ENCODE measurements at places on chromosomes 7 and 10.
A peak's percentile ranks its signal among the peaks of the same experiment; 100 is the strongest.

GRCh38 chr10:28971764-28972163 lies 294.4 kb downstream of the BAMBI start:
- DNase-seq, result no peak

DNA sequence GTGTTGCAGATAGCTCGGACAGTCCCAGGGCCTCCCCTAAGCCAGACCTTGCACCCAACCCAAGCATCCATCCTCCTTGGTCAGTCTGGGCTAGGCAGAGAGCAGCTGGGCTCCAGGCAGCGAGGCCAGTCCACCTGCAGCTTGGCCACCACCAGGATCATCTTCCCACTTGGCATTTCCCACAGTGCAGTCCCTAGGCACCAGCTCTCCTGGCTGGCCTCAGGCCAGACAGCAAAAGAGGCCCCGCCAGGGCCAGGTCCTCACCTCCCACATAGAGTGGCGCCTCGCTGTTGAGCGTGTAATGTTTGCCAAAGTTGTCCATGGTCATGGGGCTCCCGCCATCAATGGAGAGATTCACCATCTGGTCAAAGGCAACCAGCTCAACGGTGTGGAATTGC lies 171.7 kb downstream of the LCOR start:
- no peak for DNase-seq

DNA sequence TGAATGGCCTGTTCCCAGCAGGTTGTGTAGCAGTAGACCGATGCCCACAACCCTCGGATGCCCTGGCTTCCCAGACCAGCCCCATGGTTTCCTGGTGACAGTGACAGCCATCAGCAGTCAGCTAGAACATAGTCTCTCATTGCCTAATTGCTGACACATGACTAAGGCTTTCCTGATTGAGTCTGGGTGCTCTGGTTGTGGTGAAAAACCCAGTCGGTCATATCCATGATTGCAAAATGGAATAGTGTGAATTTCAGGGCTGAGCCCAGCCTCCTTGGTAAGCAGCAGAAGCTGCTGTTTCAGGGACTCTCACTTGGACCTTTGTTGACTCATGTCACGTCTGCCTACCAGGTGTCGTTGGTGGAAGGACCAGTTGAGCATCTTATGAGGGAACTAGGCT lies 36.6 kb downstream of the POR start:
- DNase-seq, result no peak

- DNase-seq, result no peak
These were observed 87.8 kb downstream of the LCOR start for GRCh38 chr10:96919785-96920430.

- no peak for DNase-seq
These were observed 16.0 kb downstream of the NUDT5 start for GRCh38 chr10:12179606-12180170.

DNA sequence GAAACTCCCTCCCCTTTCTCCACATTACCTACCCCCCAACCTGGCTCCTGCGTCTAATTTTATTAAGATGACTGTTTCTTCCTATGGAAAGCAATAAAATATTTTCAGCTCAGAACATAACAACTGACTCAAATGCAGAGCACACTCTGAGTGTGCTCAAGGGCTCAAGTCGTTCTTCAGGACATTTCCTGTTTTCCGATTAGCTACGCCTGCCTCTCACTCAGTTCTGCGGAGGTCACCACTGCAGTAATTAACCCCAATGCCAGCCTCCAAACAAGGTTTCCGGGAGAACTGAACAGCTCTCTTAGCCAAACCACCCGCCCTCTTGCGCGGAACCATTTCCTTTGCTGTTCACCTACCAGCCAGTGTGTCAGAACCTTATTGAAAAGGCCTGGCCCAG lies 19.3 kb downstream of the MYOF start:
- DNase-seq, result no peak

DNA sequence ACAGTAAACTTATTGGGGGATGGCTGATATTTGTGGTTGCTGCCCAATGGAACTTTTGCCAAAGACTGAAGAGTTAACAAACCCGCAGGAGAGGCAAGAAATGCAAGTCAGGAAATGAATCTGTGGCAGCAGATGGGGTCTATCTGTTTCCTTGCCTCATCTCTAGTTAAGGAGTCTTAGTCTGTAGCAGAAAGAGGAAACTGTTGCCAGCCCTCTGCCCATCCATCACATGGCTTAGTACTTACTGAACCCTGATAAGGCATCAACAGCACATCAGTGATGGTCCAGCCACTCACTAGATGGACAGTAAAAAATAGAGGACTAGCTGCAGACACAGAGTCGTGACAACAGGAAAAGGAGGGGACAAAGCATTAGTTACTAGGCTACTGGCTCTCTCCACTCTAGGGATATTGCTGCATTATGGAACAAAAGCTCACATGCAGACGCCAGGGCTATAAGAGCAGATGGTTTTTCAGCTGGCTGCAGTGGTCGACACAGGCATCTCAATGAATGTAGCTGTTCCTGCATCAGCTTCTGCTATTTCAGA lies 614.7 kb downstream of the PARD3 start:
- no peak for DNase-seq

DNA sequence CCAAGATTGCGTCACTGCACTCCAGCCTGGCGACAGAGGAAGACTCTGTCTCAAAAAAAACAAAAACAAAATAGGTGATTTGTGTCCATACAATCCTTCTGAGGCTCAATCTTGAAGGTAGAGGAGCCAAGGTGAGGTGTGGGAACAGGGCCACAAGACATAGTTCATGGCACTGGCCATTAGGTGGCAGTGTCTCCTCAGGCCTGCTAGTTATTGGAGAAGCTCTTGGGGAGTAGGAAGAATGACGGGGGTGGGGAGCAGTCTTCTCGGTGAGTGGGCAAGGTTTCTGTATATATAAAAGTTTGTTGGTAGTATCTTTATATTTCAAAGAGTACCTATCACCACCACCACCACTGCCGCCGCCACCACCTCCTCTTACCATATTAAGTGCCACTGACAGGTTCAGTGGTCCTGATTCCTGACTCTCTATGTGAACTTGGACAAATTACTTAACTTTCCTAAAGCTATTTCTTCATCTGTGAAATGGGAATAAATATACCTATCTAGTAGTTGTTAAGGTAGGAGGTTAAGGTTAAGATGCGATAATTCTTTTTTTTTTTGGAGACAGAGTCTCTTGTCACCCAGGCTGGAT lies 24.0 kb downstream of the CCSER2 start:
- DNase-seq, result peak; percentile 24

DNA sequence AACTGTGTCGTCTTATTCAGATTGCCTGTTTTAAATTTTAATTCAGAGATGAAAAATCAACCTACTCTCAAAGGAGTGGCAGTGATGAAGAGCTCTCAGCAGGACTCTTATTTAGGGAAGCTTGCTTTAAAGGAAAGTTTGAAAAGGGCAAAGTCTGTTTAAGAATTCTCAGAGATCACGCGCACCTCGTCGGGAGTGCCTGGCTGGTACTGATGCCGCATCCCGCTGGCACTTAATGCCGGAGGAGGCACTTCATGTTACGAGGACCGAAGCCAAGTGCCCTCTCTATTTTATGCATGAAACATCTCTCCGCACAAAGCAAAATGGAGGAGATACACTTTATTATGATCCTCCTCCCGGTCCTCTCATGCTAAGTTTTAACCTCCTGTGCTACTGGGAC lies 71.1 kb upstream of the INSYN2A start:
- no peak for DNase-seq

- DNase-seq, result peak; percentile 90
These were observed 14.7 kb upstream of the MICALL2 start for GRCh38 chr7:1473864-1474512.

DNA sequence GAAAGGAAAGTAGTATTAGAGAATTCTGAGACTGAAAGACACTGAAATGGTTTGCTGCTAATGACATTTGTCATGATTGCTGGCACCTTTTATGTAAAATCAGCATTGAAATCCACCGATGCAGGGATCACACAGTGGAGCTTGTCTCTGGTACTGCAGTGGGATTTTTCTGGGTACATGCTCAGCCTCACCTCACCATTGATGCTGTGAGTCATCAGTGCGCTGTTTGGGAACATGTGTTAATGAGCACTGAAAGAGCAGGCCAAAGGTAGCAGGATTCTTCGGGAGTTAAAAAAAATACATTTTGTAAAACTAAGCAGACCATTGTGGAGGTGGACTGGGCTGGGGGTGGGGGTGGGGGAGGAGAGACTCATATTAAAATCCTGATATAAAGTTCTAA lies 174.9 kb downstream of the CREB5 start:
- no peak for DNase-seq

DNA sequence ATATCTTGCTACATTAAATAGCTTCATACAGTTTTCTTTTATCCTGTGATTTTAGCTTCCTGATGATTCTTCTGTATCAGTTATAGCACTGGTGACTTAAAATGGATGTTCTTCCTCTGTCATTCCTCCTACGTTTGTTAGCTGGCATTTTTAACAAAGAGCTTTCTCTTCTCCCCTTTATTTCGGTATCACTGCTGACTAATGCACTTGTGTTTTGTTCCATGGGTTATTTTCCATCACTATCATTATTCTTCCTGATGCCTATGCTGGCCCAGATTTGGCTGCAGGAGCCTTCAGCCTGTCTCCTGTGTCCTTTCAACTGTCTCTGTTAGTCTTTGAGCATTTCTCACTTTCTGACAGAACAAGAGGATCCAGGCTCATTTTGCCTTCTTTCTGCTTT lies 13.1 kb downstream of the BMS1 start:
- no peak for DNase-seq

DNA sequence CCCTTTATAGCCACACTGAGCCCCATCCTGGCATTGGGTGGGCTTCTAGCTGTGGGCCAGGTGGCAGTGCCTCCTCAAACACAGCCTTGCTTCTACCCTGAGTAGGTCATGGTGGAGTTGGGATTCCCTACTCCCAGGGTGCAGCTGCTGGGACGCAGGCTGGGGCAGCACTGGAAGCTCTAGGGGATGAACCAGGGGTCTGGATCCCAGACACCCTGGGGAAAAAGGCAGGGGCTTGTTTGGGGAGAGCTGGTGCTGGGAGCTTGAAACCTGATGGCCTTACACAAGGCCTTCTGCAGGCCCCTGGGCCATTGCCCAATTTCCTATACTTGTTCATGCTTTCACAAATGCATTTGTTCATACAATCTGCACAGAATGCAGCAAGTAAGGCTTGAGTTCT lies 103.7 kb upstream of the CTBP2 start:
- DNase-seq, result no peak

- DNase-seq, result peak; percentile 8
These were observed 1.9 kb upstream of the MYH16 start for GRCh38 chr7:99270702-99271101.

DNA sequence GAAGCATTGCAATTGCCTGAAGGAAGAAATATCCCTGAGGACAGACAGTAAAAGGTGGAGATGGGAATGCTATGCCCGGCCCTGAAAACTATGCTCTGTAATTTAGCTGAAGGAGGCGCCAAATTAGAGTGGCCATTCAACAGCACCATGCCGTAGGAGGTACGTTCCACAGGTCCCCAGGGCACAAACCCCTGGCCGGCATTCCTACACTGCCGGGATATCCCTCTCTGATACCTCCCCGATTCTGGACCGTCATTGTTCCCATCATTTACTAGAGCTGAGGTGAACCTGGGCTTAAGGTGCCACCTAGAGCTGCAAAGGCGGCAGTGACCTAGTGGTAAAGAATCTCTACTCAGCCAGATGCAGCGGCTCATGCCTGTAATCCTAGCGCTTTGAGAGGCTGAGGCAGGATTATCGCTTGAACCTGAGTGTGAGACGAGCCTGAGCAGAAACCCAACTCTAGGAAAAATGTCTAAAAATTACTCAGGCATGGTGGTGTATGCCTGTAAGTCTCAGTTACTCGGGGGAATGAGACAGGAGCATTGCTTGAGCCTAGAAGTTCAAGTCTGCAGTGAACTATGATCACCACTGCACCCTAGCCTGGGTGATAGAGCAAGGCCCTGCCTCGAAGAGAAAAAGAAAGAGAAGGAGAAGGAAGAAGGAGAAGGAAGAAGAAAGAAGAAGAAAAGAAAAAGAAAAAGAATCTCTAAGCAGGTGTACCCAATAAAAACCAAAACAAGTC lies 53.0 kb upstream of the TNKS2 start:
- peak; percentile 10 for DNase-seq

- no peak for DNase-seq
These were observed 3.4 kb upstream of the TBRG4 start for GRCh38 chr7:45114926-45115325.

- no peak for DNase-seq
These were observed 52.9 kb downstream of the CYP2C9 start for GRCh38 chr10:94991243-94991888.

- no peak for DNase-seq
These were observed 18.8 kb upstream of the TLL2 start for GRCh38 chr10:96532523-96532922.

- DNase-seq, result no peak
These were observed 217.1 kb upstream of the ZMIZ1 start for GRCh38 chr10:78851647-78852046.

DNA sequence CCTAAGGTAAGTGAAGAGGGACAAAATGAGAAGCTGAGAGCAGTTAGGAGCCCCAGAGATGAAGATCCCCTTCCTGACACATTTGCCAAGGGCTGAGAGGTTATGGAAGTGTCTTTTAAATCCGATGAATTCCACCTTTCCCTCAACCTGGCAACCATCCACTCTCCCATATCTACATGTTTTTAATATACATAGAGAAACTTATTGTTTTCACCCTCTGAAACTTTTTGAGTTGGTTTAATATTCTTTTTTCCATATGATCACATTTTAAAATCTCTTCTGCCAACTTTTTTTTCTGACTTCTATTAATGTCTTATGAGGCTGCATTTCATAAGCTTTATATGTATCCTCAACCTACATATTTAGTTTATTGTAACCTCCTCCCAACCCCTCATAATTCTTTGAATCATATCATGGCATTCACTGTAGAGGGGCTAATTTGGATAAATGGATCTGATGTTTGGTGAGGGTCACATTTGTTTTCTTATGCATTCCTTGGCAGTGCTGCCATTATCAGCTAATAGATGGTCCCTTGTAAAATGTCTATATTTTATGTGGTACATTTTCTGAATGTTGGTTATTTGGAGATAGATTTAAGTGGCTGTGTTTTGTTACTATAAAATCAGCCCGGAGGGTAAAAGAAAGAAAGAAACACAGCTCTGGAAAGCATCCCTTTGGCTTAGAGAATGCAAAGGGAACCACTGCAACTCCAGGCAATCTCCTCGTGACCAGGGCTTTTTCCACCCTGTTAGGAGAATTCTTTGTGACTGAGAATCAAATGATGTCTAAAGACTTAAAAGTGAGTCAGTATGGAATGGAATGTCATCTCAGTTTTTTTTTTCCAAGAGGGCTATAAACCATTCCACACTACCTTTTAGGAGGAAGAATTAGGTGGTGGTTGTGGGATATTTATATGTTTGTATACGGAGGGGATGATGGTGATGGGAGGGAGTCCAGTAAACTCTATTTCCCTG lies 334.4 kb downstream of the SUGCT start:
- DNase-seq, result no peak

- no peak for DNase-seq
These were observed 17.1 kb downstream of the VOPP1 start for GRCh38 chr7:55555160-55555559.

GRCh38 chr10:120186506-120186905 lies 270.5 kb upstream of the PLPP4 start:
- no peak for DNase-seq

GRCh38 chr7:159147687-159148086 lies 3.0 kb upstream of the VIPR2 start:
- no peak for DNase-seq

Measured in cerebellum (tissue), 4 donors.